Neural progenitor cell (in vitro differentiated cells): ENCODE measurements at places on chromosomes 7 and 10. TPM values are rescaled to one million over a fixed set of nuclear protein-coding genes. Genes with fewer than 3 reads are reported as not detected.

DNA sequence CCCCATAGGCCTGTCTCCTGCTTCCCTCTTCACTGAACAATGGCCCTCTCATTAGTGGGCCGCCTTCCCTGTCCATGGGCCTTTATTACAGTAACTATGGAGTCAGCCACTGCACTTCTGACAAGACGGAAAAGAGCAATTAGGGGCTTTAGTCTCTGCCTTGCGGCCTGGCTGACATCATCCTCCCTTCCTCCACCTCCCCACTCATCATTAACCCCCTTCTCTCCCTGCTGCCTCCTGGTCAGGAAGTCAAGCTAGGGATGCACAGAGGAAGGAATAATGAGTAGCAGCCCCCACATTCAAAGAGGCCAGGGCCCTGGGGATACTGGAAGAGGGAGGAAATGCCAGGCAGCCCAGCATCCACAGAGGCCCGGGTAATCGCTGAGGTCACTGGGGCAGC lies 101.6 kb upstream of the PLXNA4 start:
- H3K36me3 ChIP-seq: no peaks in the 10 kb centered on the region
- no peak overlapping the region for H3K4me3 ChIP-seq
- no peak overlapping the region for H3K27ac ChIP-seq
- no peaks in the 10 kb centered on the region for H3K27me3 ChIP-seq
- H3K4me1 ChIP-seq: peaks cover 6% of the 10 kb centered on the region
- no peak for DNase-seq

GRCh38 chr10:99523251-99523773 lies 9.4 kb upstream of the NKX2-3 start:
- H3K27ac ChIP-seq: no peak overlapping the region
- no peak overlapping the region for H3K4me3 ChIP-seq
- H3K27me3 ChIP-seq: peaks cover 100% of the 10 kb centered on the region

Gene GOLGA7B
- total RNA-seq: 0.09 TPM in 1 of 2 replicates, not detected in the other

GRCh38 chr7:12549106-12549505 lies 21.4 kb upstream of the SCIN start:
- no peak overlapping the region for H3K4me3 ChIP-seq
- no peaks in the 10 kb centered on the region for H3K36me3 ChIP-seq
- H3K27ac ChIP-seq: no peak overlapping the region
- no peak for DNase-seq

- H3K4me3 ChIP-seq: no peak overlapping the region
- peak overlapping the region; percentile 71 for H3K27ac ChIP-seq
- H3K4me1 ChIP-seq: peaks cover 24% of the 10 kb centered on the region
- DNase-seq: peak; percentile 3
Observed at GRCh38 chr7:158657189-158657746, 47.3 kb downstream of the NCAPG2 start.

- H3K27ac ChIP-seq: no peak overlapping the region
- H3K4me1 ChIP-seq: no peaks in the 10 kb centered on the region
- H3K36me3 ChIP-seq: no peaks in the 10 kb centered on the region
- H3K4me3 ChIP-seq: no peak overlapping the region
- DNase-seq: no peak
Observed at GRCh38 chr10:88130912-88131311, 267.5 kb downstream of the PTEN start.

GRCh38 chr7:76069238-76069638 lies 21.3 kb downstream of the MDH2 start:
- no peaks in the 10 kb centered on the region for H3K27me3 ChIP-seq
- no peak overlapping the region for H3K4me3 ChIP-seq
- no peak overlapping the region for H3K27ac ChIP-seq
- H3K4me1 ChIP-seq: peaks cover 7% of the 10 kb centered on the region

- H3K4me3 ChIP-seq: no peak overlapping the region
- H3K27ac ChIP-seq: no peak overlapping the region
- no peaks in the 10 kb centered on the region for H3K27me3 ChIP-seq
- peaks cover 5% of the 10 kb centered on the region for H3K4me1 ChIP-seq
- no peak for DNase-seq
Observed at GRCh38 chr10:1116696-1117280, 60.6 kb downstream of the WDR37 start.

GRCh38 chr7:156979711-156980110 lies 30.2 kb downstream of the NOM1 start:
- no peaks in the 10 kb centered on the region for H3K27me3 ChIP-seq
- DNase-seq: no peak
- H3K27ac ChIP-seq: no peak overlapping the region
- H3K36me3 ChIP-seq: no peaks in the 10 kb centered on the region
- H3K4me3 ChIP-seq: no peak overlapping the region

Gene OPN4
- total RNA-seq: not detected in 2 replicates

- no peak for DNase-seq
- H3K27me3 ChIP-seq: no peaks in the 10 kb centered on the region
- no peak overlapping the region for H3K27ac ChIP-seq
- H3K4me3 ChIP-seq: no peak overlapping the region
- H3K36me3 ChIP-seq: no peaks in the 10 kb centered on the region
Observed at GRCh38 chr10:109967739-109968088, 40.1 kb upstream of the ADD3 start.

GRCh38 chr7:147941381-147941780 lies 649.2 kb upstream of the C7orf33 start:
- DNase-seq: no peak
- H3K36me3 ChIP-seq: no peaks in the 10 kb centered on the region
- H3K27ac ChIP-seq: no peak overlapping the region
- H3K4me3 ChIP-seq: no peak overlapping the region
- H3K27me3 ChIP-seq: no peaks in the 10 kb centered on the region

Gene KCND2
- 2.7 and 2.9 TPM in 2 replicates for total RNA-seq

Gene KCP
- total RNA-seq: 0.06 and 3.5 TPM in 2 replicates

DNA sequence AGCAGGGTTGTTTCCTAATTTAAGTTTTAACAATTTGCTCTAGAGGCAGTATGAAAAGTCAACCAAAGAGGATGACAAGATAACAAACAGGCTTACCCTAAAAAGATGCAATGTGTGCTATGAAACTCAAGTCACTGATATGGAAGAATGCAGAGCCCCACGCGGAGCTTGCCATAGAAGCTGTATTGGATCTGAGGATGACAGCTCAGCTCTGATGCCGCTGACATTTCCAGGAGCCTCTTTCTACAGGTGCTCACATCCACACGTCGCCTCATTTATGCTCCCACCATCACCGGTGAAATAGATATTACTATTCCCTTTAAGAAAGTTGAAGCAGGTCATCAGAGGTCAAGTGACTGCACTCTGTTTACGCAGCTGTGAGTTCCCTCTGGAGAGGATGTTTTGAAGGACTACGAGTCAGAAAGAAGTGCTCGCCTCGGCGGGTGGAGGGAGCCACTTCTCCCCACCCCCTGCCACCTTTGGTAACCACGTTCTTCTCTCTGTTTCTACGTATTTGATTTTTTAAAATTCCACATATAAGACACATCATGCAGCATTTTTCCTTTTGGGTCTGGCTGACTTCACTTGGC lies 275.4 kb downstream of the GLRX3 start:
- H3K36me3 ChIP-seq: no peaks in the 10 kb centered on the region
- DNase-seq: no peak
- H3K27me3 ChIP-seq: no peaks in the 10 kb centered on the region
- no peak overlapping the region for H3K4me3 ChIP-seq
- H3K27ac ChIP-seq: no peak overlapping the region
- peaks cover 4% of the 10 kb centered on the region for H3K4me1 ChIP-seq

DNA sequence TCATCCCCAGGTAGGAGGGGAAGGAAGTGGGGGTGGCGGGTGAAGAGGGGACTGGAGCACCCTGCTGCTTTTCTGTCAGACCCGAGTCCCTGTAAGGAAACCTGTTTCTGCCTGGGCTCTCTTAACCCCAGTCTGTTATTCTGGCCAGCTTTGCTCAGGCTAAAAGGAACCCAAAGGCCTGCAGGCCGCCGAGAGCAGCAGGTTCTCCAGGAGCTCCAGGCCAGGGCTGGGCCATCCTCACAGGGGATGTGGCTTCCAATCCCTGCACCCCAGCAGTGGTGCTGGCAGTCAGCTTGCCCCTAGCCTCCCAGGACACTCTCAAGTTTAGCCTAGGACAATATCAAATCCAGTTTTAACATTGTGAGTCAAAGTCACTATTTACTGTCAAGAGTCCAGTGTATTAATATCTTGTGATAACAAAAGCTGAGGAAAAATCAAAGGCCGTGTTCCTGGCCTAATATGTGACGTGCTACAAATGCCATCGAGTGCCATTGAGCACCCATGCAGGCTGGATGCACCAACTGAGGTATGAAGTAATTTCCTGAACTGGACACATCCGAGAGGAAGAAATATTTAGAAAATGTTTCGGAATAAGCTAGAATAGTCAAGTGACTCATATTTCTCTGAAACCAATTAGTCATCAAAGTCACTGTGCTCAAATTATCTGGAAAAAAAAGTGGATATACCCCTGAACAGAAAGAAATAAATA lies 7.0 kb downstream of the PKD1L1 start:
- H3K27ac ChIP-seq: no peak overlapping the region
- H3K27me3 ChIP-seq: no peaks in the 10 kb centered on the region
- no peaks in the 10 kb centered on the region for H3K36me3 ChIP-seq

DNA sequence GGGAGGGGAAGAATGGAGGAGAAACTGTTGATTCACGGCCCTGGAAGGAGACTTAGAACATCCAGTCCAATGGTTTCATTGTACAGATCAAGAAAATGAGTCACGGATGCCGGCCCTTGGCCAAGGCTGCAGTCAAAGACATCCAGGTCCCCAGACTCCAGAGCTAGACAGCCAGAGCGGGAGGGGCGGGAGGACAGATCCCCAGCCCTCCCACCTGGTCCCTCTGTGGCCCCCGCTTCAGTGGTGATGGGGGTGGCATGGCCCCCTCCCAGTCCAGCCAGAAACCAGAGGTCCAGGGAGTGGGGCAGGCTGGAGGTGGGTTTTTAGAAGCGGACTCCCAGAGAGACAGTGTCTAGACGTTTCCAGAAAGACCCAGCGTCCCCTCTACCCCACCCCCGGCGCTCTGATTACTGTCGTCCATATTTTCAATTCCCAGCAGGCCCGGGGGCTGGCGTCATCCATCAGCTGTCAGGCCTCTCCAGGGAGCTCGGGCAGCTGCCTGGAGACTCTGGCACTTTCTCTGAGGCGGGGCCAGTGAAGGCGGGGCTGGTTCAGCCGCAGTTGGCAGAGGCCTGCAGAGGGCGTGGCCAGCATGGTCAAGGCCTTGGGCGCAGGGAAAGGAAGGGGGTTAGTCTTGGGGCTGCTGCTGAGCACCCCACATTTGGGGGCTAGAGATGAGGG lies 8.0 kb upstream of the HSPB1 start:
- H3K4me1 ChIP-seq: no peaks in the 10 kb centered on the region
- DNase-seq: peak; percentile 35

Gene ADAM12
- 7.4 and 8.0 TPM in 2 replicates for total RNA-seq
